CD8-positive, alpha-beta T cell (primary cell): ENCODE measurements at places on chromosomes 7 and 10. TPM values are rescaled to one million over a fixed set of nuclear protein-coding genes. Genes with fewer than 3 reads are reported as not detected.

DNA sequence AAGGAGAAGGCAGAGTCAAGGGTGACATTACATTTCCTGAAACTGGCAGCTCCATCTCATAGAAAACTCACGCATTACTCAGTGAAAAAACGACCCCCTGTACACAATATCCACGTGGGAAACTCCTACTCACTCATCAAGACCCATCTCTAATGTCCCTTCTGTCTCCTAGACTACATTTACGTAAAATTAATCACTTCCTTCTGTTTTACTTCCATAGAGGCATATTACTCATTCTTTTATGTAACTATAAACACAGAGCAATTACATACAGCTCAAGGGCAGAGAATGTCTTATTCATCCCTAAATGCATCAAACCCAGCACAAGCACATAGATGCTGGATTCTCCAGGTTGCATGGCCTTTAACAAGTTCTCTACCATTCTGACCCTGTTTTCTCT is 281.8 kb downstream of the KCNMA1 start:
- DNase-seq, result no peak

ANKRD2 gene
- total RNA-seq, result not detected

DNA sequence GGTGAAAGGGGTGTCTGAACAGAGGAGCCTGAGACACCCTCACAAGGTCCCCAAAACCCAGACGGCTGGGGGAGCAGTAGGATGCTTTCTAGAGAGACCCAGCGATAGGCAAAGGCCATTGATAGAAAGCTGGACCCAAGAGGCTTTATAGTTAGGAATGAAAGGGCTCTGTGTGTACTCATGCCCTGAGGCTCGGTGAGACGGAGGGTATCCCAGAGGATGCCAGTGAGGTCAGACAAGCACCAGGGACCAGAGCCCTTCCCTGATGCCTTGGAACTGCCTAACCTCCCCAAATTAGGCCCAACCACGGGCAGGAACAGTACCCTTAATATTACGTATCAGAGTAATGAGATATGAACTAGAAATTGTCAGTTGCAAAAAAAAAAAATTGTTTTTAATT is 48.6 kb upstream of the RTKN2 start:
- DNase-seq, result no peak

GRCh38 chr7:111789048-111789320 is 226.7 kb upstream of the IMMP2L start:
- no peak for DNase-seq

DNA sequence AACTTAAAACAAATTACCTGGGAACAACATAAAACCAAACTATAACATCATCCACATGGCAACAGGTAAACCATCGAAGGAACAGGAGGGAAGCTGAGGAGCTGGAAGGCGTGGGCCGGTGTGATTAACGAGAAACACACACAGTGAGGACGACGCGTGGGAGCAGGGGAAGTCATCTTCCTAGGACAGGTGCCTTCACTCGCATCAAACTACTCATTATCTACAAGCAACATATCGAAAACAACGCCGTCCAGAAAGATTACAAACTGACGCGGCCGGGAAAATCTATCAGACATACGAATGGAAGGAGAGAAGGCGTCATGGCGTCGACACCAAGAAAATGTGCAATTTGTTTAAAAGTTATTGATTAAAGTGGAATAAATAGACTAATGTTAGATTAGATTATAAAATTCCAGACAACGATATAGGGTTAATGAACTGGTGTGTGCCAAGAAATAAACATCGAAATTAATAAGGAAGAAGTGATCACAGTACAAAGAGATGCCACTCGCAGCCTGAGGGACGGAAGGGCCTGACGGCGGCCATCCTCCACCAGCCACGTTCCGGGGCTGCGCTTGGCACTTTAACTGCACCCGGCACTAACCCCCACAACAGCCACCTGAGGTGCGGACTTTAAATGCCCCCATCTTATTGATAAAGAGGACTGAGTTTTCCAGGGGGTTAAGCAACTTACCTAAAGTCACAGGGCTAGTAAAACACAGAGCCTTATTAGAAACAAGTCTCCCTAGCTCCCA is 581.7 kb downstream of the DNAJB6 start:
- no peak for DNase-seq

CNPY1 gene
- total RNA-seq, result not detected
